ENCODE measurements at places on chromosomes 2 and 18.

- DNase-seq: no peak
Observed at GRCh38 chr2:222722327-222722946, 51.0 kb downstream of the MOGAT1 start.

GRCh38 chr2:143889216-143889615, 630.7 kb downstream of the ZEB2 start:
- DNase-seq: no peak

DNA sequence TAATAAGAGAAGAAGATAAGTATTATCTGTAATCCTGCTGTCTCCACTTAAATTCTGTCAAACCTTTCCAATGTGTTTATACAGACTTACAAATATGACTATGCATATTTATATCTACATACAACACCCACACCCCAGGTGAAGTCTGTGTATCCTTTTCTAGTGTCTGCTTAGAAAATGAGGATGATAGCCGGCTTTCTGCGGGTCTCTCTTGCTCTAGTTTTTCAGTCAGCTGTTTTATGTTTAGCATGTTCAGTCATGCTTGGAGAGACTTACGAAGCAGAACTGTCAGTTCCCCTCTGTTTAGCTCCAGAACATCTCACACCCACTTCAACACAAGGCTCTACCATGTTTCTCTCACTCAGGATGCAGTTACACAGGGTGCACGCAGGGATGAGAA, 137.3 kb upstream of the NFATC1 start:
- no peak for DNase-seq

DNA sequence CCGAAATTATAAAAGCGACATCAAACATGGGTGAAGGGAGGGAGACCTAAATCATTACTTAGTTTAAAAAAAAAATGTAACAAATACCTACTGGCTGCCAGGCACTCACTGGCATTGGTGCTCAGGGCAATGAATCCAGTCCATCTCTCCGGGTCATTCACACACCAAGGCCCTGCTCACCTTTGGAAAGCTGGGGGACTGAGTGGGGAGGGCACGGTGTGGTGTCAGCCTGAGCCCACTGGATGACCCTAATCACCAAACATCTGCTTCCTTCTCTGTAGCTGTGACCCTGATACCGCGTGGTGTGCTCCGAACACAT, 336 bp upstream of the DDX1 start:
- no peak for DNase-seq

DNA sequence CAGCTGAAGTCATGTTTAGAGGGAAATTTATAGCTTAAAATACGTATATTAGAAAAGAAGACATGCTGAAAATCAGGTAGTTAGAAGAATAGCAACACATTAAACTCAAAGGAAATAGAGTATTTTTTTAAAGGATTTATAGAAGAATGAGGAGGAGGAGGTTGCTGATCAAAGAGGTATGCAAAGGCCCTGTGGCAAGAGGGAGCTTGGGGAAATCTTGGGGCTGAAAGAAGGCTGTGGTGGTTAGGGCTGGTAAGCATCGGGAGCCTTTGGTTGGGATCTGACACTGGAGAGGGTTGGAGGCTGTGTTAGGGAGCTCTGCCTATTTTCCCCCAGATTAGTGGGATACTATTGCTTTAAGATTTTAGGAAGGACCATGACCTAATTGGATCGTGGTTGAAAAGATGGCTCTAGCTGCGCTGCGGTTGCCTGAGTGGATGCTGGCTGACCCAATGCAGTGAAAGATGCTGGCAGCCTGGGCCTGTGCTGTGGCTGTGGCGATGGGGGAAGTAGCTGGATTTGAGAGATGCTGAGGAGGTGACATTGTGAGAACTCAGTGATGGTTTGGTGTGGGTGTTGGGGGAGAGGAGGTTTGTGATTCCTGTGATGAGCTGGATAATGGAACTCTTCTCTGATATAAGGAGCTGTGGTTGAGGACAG, 11.7 kb downstream of the DGKD start:
- DNase-seq: no peak

- no peak for DNase-seq
Observed at GRCh38 chr2:118186858-118187254, 98.6 kb downstream of the INSIG2 start.

DNA sequence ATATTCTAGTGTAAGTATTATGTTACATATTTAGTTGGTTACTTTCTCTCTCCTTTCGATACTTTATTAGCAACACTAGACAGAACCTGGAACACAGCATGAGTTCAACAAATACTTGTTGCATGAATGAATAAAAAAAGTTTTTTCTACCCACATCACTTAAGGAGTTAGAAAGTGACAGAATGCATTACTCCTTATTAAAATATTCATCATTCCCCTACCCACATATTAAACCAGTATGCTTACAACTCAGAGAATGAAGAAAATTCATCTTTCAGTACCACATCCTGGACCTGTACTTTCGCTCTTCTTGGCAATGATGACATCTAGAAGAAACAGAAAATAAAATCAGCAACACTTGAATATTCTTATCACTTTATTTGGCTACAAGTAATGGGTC, 6.0 kb downstream of the SRBD1 start:
- no peak for DNase-seq

- no peak for DNase-seq
Observed at GRCh38 chr2:109521233-109522062, 92.3 kb downstream of the SEPTIN10 start.
